ENCODE measurements at places on chromosomes 16 and 17. TPM values are rescaled to one million over a fixed set of nuclear protein-coding genes. Genes with fewer than 3 reads are reported as not detected.

CD79B gene
- 2.1 TPM for total RNA-seq

DNA sequence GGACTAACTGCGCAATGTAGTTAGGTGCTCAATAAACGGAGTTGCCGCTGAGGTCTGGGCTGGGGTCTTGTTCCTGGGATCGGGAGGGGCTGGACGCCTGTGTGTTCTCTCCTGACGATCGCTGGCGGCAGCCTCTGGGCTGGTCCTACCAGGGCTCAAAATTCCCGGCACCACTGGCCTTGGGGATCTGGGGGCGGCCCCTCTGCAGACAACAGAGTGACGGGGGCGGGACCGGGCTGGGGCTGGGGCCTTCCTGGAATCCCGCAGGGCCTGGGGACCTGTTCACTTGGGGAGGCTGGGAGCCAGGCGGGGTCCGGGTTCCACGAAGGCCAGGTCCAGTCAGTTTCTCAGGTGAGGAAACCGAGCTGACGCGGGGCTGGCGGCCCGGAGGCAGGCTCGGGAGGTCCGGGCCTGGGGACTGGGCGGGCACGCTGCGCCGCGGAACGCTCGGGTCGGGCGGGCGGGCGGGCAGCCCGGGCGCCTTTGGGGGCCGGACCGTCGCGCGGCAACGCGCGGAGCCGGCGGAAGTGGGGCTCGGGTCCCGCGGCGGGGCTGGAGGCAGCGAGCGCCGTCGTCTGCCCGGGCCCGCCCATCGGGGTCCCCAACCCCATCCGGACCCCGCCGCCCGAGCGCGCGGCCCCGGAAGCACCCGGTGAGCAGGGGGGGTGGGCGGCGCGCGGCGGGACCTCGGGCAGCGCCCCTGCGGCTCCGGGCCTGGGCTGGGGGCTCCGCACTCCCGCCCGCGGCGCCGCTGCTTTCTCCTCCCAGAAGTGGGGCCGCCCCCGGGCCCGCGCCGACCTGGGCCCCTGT is at the start of gene PIGQ:
Gene PIGQ, plus strand, starts transcription at position 524 of the 810 bp plus-strand sequence. CDS start 4,107 bp downstream, outside the sequence.
- peak; percentile 69 for DNase-seq

- DNase-seq = no peak
Measured at GRCh38 chr17:77593081-77593480, 365.4 kb upstream of the TNRC6C start.

- DNase-seq = peak; percentile 85
Measured at GRCh38 chr16:20774703-20775362, 11.0 kb downstream of the ACSM3 start.

GRCh38 chr16:89827383-89828198 is 684 bp upstream of the SPIRE2 start:
- peak; percentile 52 for DNase-seq
